ENCODE measurements at places on chromosomes 6 and 20.

DNA sequence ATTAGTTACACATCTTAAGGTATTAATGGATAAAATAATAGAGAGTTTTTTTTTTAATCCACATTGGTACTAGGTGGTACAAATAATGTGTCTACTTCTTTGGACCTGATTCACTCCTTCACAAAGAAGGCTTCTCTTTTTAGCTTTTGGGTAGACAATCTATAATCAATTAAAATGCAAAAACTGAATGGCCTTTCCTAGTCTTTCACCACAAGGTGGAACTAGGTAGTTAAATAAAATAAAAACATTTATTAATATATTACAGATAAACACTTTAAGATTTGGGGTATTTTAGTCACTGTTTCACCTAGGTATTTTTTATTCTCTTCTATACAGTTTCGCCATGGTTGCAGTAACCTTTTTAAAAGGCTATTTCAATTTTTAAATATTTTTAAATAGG is 68.3 kb upstream of the DST start:
- no peak for DNase-seq

- no peak for DNase-seq
These were observed 121.0 kb upstream of the ZNF184 start for GRCh38 chr6:27593861-27594260.

GRCh38 chr6:116379764-116380163 is 9.0 kb downstream of the DSE start:
- DNase-seq, result no peak

DNA sequence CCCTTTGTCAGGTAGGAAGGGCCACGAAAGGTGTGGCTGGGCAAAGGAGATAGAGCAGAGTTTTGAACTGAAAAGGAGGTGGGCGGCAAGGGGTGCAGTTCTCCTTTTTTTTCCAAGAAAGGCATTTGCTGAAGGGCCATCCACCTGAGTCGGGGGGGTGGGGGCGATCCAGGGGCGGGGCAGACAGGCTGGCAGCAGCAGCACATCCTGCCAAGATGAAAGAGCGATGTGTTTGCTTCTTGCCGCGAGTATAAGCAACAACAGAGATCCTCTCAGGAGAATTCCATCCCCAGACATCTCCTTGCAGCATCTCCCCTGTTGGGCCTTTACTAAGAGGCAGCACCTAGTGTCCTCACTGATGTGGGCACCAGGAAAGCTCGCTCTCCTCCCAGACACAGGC is 516.5 kb downstream of the CD83 start:
- DNase-seq, result no peak

GRCh38 chr6:124482071-124482491 is 480.2 kb upstream of the RNF217 start:
- DNase-seq, result no peak

GRCh38 chr20:41182296-41183212 is 45.2 kb downstream of the PLCG1 start:
- DNase-seq, result no peak

DNA sequence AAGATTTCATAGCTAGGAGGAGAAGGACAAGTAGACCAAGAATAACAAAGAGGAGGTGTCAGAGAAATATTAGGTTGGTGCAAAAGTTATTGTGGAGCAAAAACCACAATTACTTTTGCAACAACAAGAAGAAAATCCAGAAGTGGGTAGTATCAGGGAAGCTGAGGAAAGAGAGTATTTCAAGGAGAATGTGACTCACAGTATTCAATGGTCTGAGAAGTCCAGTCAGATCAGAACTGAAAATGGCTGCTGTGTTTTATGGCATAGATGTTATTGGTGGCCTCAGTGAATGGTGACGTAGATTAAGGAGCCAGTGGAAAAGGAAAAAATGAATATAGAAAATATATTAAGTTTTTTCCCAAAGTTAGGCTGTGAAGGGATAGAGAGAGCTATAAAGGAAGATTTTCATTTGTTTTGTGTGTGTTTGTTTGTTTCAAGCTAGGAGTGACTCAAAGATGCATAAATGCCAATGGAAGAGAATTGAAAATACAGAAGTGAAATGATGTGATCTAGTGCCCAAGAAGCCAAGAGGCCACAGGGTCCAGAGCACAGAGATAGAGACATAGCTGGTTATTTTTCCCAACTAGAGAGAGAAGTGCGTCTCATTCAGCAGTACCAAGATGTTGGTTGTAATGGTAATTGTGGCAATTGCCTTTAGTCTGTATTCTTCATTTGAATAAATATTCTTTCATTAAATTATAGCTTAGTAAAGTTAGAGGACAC is 112.8 kb downstream of the ADTRP start:
- no peak for DNase-seq

- no peak for DNase-seq
These were observed 195.0 kb upstream of the CEP162 start for GRCh38 chr6:84422380-84422968.

DNA sequence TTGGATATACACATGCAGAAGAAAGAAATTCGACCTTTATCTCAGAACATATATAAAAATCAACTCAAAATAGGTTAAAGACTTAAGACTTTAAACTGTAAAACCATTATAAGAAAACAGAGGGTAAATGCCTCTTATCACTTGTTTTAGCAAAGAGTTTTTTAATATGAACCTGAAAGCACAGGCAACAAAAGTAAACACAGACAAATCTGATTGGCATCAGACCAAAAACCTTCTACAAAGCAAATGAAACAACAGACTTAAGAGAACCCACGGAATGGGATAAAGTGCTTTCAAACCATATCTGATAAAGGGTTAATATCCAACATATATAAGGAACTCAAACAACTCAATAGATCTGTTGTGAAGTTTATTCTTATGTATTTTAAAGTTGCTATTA is 309.9 kb upstream of the OPRM1 start:
- DNase-seq, result no peak

- no peak for DNase-seq
These were observed 586 bp upstream of the HMGA1 start for GRCh38 chr6:34236131-34236442.

Data from activated CD8-positive, alpha-beta memory T cell treated with anti-CD3 and anti-CD28 coated beads for 1 hour (primary cell).